Amygdala (tissue), 56 donors: ENCODE measurements at places on chromosomes 5 and 9.

DNA sequence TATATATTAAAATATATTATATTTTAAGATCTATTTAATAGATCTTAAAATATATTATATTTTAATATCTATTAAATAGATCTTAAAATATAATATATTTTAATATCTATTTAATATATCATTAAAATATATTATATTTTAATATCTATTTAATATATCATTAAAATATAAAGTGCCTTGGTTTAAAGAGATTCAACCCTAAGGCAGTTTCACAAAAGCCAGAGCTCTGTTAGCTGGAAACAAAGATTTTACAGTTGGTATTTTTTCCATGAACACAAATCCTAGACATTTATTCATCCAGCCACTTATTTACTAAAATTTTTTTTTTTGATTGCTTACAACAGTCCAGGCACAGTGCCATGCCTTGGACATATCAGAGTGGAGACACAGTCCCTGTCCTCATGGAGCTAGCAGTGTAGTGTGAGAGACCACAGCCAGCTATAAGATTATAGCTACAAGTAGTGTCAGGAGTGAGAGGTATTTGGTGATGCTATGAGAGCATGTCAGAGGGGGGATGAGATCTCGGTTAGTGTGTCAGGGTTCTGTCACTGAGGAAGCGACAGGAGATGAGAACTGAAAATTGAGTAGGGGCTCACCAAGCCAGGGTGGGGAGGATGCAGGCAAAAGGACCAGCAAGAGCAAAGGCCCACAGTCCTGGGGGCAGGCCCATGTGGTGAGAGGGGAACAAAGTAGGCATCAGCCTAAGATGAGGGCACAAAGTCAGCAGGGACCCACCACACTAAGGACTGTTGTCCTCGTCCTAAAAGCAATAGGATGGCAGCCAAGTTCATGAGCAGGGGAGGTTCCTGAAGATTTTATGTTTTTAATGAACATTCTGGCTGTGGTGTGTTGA, 74.5 kb downstream of the FBXO38 start:
- no peak for DNase-seq

- DNase-seq, result no peak
Observed at GRCh38 chr9:83584995-83585394, 37.9 kb upstream of the IDNK start.

DNA sequence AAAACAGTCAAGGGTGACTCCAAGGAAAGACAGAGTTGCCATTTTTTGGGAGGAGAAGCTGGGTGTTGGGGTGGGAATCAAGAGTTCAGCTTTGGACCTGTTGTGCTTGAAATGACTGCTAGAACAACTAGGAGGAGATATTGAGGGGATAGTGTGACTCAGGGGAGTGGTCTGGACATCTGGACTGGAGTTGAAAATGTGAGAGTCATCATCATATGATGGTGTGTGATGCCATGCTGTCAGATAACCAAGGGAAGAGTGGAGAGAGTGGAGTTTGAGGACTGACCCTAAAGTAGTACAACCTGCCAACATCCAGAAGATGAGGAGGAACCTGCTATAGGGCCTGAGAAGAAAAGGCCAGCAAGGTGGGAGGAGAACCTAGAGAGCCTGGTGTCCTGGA, 199.7 kb downstream of the ARHGEF28 start:
- DNase-seq, result no peak

DNA sequence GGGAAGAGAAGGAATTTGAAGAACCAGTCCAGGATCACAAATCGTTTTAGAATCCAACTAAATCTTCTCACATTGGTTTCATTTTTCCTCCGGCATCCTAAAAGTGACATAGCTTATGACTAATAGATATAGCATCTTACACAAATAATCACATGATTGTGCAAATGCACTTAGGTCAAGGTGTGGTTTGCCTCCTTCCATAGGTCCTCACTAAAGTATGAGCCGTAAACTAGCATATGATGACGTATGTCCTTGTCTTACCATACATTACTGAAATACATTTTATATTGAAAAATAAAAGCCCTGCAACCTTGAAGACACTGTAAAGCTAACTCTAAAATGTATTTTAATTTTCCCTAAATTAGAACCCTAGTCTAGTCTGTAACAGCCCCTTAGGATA, 362.7 kb upstream of the ADAMTS16 start:
- no peak for DNase-seq

DNA sequence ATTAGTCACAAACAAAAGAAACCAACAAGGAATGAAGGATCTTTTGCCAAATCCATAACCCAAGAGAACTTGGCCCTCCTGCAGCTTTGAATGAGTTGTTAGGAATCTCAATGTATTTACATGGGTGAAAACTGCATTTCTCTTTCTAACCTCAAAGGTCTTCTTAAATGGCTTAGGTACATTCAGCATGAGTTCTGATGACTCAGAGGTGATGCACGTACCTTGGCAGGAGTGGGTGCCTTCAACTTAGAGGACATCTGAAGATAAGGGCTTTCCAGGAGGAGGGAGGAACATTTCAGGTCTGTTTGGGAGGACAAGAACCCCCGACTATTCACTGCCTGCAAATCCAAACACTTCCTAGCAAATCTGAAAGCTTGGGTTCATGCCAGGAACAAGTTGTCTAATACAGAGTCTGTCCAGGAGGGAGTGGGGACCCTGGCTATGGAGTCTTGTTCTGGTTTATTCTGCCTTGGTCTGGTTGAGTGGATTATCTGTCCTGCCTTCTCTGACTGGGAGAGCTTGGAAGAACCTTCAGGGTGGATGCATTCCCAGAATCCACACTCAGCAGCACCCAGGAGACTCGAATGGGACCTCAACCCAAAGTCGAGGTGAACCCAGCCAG, 65.7 kb downstream of the IRX2 start:
- no peak for DNase-seq
